ENCODE measurements at places on chromosomes 13 and 19.

GRCh38 chr13:48398450-48399095 lies 14.3 kb downstream of the LPAR6 start:
- no peak for DNase-seq

DNA sequence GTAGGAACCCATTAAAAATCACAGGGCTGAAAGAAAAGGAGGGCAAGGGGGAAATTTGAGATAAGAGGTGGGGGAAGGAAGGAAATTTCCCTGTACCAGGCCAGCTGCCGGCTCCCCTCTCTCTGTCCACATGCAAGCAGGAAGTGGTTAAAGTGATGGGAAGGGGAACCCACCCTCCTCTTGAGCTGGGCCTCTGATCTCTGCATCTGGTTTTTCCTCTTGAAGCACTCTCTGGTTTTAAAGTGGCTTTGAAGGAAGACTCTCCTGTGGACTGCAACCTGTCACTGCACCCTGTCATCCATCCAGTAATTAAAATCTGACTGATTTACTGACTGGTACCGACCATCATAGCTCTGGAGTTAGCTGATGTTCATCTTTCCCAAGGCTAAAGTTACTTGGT lies 239.6 kb downstream of the TSHZ3 start:
- no peak for DNase-seq

GRCh38 chr13:26964278-26965250 lies 204.0 kb upstream of the GPR12 start:
- DNase-seq: peak; percentile 19

GRCh38 chr19:47230921-47231214 lies at the start of gene BBC3:
BBC3 (minus strand) TSS chr19:47231199; CDS start chr19:47228431, 2,768 bp downstream.
- no peak for DNase-seq

DNA sequence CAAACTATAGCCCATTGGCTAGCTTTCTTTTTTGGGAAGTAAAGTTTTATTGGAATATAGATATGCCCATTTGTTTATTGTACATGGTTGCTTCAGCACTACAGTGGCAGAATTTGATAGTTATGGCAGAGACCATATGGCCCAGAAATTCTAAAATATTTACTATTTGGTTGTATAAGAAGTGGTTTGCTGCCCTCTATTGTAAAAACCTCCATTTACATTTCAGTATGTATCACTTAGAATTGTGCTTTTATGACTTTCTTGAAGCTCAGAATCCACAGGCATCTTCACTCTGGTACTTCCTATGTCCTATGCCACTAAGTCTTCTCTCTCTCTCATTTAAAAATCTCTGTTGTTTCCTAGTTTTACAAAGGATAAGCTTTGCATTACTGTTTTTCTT lies 37.7 kb downstream of the DLEU7 start:
- no peak for DNase-seq

DNA sequence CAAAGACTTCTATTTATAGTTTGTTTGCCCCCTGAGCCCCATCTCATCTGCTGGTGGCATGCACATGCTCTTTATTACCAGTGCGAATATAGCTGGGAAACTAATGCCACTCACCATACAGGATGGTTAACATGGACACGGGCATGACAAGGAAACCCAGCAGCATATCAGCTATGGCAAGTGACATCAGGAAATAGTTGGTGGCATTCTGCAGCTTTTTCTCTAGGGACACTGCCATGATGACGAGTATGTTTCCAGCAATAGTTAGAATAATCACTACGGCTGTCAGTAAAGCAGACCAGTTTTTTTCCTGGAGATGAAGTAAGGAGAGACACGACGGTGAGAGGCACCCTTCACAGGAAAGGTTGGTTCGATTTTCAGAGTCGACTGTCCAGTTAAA lies 1.5 kb downstream of the HTR2A start:
- DNase-seq: no peak

- no peak for DNase-seq
Measured at GRCh38 chr19:49895566-49896297, 955 bp downstream of the IL4I1 start.

DNA sequence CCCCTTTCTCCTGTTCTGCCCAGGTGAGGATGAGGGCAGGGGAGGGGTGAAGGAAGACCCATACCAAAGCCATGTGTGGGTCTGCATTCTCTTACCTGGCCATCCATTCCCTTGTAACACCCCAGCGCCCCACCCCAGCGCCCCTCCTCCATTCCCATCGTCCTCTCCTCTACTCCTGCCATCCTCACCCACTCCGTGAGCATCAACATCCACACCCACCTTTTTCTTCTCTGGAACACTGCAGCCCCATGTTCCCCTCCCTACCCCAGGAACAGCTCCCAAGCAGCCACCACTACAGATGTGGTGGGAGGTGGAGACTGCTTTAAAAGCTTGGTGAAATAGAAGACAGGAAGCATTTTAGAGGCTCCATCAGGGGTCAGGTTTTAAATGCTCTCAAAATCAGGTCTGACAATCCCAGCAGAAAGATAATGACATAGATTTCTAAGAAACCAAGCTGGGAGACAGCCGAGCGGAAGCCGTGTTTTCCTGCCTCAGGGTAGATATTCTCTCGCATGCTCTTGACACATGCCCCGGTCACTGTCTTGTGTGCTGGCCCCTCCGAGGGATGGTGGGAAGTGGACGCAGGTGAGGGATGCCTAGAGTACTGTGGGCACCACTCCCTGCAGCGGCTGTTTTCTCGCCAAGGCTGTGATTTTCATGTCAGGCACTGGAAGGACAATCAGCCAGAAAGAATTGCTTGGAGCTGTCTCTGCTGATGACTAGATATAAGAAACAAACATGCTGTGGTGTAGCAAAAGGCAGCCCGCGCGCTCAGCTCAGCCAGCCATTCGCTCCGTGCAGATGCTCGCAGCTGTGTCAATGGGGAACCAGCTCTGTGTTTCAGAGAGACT lies 9.8 kb downstream of the MEDAG start:
- DNase-seq: no peak

DNA sequence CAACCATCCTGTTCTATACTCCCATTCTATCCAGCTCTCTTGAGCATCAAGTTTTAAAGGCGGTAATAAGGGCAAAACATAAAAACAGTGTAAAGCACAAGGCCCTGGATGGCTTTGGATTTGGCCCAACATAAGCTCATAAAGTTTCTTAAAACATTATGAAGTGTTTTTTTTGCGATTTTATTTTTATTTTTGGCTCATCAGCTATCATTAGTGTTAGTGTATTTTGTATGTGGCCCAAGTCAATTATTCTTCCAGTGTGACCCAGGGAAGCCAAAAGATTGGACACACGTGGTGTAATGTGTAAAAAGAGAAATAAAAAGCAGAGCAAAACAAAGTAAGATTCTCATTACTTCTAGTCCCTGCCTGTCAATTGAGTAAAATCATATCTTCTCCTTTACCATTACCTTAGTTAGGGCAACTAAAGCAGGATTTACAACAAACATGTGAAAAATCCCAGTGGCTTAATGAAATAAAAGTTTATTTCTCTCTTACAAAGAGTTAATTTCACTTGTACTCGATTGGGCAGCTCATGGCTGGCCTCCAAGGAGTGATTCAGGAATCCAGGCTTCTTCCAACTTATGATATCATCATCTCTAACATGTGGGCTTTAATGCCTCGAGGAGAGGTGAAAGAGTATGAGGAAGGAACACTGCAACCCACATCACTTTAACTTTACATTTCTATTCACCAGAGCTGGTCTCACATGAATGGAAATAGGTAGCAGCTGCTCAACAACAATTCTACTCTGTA lies 725.2 kb upstream of the SLITRK1 start:
- DNase-seq: no peak

GRCh38 chr13:99686157-99686572 lies 184.9 kb downstream of the TM9SF2 start:
- DNase-seq: no peak

- DNase-seq: no peak
Measured at GRCh38 chr13:112136095-112136494, 69.1 kb downstream of the SOX1 start.

DNA sequence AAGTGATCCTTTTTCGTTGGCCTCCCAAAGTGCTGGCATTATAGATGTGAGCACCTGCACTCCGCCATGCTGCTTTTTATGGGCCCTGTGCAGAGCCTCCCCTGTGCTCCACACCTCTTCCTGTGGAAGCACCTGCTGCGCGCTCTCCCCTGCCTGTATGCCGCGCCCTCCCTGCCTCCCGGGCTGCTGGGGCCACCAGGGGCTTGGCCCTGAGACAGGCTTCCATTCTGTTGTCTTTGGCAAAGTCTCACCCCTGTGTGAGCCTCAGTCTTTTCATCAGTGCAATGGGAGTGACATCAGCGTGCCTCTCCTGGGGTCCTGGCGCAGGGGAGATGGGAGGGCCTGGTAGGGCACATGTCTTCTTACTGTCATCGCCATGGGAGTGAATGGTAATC lies 1.3 kb downstream of the FAM174C start:
- no peak for DNase-seq

GRCh38 chr13:39417131-39417530 lies 185.9 kb downstream of the LHFPL6 start:
- DNase-seq: no peak

GRCh38 chr19:13022859-13023636 lies 27.8 kb downstream of the NFIX start:
- peak; percentile 30 for DNase-seq

GRCh38 chr13:94400874-94401273 lies 78.6 kb downstream of the DCT start:
- no peak for DNase-seq

GRCh38 chr13:46183018-46183946 lies 1.3 kb upstream of the LCP1 start:
- DNase-seq: no peak

- DNase-seq: no peak
Measured at GRCh38 chr19:51571599-51571998, 516 bp downstream of the ZNF175 start.

- no peak for DNase-seq
Measured at GRCh38 chr13:40102854-40103253, 447.4 kb downstream of the COG6 start.

DNA sequence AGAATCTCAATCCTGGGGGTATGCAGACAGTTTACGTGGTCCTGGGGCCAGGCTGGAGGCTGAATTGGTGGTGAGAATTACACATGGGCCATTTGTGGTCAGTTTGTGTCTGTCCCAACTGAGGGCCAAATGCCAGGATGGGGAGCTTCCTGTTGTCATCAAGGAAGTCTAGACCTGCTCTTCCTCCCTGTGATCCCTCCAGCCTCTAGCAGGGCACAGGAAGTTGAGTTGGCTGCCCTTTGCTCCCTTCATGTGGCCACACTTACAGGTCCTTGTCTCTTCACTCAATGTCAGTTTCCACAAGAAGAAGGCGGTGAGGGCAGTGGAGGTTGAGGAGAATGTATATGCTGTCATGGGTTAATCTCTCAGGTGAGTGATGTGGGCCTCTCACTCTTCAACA lies 30.1 kb downstream of the SIGLEC7 start:
- DNase-seq: no peak

DNA sequence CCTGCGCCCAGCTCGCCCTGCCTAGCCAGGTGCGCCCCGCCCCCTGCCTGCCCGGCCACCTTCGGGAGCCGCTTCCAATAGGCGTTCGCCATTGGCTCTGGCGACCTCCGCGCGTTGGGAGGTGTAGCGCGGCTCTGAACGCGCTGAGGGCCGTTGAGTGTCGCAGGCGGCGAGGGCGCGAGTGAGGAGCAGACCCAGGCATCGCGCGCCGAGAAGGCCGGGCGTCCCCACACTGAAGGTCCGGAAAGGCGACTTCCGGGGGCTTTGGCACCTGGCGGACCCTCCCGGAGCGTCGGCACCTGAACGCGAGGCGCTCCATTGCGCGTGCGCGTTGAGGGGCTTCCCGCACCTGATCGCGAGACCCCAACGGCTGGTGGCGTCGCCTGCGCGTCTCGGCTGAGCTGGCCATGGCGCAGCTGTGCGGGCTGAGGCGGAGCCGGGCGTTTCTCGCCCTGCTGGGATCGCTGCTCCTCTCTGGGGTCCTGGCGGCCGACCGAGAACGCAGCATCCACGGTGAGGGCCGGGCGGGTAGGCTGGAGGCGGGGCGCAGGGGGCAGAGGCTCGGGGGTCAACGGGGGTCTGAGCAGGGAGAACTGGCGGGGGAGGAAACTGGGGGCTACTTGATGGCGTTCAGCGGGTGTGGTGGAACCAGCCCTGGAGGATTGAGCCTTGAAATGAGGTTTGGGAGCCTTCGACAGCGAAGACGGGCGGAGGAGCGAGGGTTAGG lies at the start of gene SPINT2:
Gene SPINT2, plus strand, starts transcription at position 88 of the 727 bp plus-strand sequence. Its CDS starts 320 bp downstream, at position 408.
- DNase-seq: no peak

GRCh38 chr13:75789451-75790197 lies 153.5 kb downstream of the LMO7 start:
- no peak for DNase-seq

All from NCI-H2029 treated with DMSO at 0.1 percent for 48 hours (cell line).